CD4-positive, CD25-positive, alpha-beta regulatory T cell (primary cell): ENCODE measurements at places on chromosomes 16 and 17. TPM values are rescaled to one million over a fixed set of nuclear protein-coding genes. Genes with fewer than 3 reads are reported as not detected.

PRR29 gene
- 0.52 TPM for total RNA-seq

AGRP gene
- not detected for total RNA-seq

ADGRG3 gene
- 0.32 TPM for total RNA-seq

SCRN2 gene
- 24.4 TPM for total RNA-seq

WNK4 gene
- not detected for total RNA-seq

PMFBP1 gene
- total RNA-seq, result 2.0 TPM

DBNDD1 gene
- total RNA-seq, result 1.1 TPM

ABCA5 gene
- 40.5 TPM for total RNA-seq

SSTR5 gene
- total RNA-seq, result not detected
